ENCODE measurements at places on chromosomes 12 and 14.
A peak's percentile ranks its signal among the peaks of the same experiment; 100 is the strongest.

DNA sequence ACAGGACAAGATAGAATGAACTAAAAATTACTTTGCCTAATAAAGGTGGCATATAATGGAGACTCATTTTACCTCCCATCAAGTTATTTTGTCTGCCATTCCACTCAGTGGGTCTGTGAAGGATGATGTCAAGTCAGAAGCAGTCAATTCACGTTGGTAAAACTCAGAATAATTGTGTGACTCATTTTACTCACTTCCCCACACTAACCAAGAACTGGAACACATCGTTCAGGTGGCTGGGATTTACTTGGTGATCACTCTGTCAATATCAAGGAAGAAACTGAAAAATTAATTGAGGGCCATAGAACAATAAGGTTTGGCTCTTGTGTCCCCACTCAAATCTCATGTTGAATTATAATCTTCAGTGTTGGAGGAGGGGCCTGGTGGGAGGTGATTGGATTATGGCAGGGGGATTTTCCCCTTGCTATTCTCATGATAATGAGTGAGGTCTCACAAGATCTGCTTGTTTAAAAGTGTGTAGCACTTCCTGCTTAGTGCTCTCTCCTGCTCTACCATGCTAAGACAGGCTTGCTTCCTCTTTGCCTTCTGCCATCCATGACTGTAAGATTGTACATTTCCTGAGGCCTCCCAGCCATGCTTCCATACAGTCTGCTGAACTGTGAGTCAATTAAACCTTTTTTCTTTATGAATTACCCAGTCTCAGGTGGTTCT, 35.7 kb upstream of the GTF2A1 start:
- DNase-seq: no peak

GRCh38 chr14:77043984-77044485, 15.5 kb upstream of the IRF2BPL start:
- no peak for DNase-seq

- DNase-seq: no peak
Measured at GRCh38 chr14:100872259-100873095, 31.0 kb downstream of the RTL1 start.

DNA sequence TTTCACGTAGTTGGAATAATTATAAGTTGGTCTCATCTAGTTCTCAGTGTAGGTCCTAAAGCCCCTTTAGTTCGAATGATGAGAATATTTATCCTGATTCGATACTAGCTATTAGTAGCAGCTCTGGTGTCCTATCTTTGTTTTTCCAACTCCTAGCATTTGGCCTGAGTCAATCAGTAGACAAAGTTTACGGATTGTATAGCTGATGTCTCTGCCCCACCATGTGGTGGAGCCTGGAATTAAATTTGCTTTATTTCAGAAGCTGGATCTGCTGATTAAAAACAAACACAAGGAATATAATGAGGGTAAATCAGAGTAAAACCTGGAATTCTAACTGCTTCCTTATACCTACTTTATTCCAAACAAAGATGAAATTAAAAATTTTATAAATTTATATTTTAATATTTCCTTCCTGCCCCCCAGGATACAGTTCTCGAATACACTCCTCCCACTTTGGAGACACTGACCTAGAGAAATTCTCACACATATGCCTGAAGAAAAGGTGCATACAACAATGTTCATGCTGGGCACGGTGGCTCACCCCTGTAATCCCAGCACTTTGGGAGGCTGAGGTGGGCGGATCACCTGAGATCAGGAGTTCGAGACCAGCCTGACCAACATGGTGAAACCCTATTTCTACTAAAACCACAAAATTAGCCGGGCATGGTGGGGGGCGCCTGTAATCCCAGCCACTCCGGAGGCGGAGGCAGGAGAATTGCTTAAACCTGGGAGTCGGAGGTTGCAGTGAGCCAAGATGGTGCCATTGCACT, 7.6 kb upstream of the BRMS1L start:
- DNase-seq: no peak

DNA sequence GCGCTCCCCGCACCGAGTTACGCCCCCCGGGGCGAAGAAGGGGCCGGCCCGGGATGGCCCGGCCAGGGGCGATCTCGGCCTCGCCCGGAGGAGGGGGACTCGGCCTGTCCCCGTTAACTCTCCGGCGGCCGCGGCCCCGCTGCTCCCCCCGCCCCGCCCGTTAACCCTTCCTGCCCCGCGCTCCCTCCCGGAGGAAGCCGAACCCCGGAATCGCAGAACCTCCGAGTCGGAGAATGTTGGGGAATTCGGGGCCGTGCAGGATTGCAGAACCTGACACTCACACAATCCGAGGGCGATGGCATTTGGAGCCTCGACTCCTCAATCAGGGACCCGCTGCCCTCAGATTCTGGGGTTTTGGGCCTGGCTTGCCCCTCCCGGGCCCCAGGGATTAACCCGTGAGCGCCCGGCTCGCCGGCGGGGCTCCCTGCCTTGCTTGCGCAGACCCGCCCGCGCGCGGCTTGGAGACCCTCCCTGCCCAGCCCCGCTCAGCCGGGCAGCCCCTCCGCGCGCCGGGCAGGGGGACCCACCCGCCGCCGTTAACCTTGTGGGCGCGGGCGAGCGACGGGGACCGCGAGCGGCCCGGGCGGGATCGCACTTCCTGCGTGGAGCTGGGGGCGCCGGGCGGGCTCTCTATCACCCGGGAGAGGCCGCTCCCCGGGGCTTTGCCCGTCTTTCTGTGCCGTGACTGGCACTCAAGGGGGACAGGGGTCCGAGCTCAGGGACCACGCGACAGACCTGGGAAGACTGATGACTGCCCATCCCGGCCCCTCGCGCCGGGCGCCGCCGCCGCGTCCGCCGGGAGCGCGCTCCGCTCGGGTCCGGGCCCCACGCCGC, 18.8 kb downstream of the BEGAIN start:
- no peak for DNase-seq

- DNase-seq: peak; percentile 32
Measured at GRCh38 chr12:104695453-104696148, 238.9 kb downstream of the CHST11 start.

GRCh38 chr12:6962285-6963015, 8.0 kb downstream of the PHB2 start:
- DNase-seq: no peak

DNA sequence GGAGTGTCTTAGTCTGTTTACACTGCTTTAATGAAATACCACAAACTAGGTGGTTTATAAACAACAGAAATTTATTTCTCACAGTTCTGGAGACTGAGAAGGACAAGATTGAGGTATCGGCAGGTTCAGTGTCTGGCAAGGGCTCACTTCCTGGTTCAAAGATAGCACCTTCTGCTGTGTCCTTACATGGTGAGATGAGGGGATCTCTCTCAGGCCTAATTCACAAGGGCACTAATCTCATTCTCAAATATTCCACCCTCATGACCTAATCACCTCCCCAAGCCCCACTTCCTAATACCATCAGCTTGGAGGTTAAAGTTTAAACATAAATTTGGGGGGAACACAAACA, 35.0 kb upstream of the PLEK2 start:
- no peak for DNase-seq

- no peak for DNase-seq
Measured at GRCh38 chr14:95071649-95072280, 85.6 kb downstream of the DICER1 start.

DNA sequence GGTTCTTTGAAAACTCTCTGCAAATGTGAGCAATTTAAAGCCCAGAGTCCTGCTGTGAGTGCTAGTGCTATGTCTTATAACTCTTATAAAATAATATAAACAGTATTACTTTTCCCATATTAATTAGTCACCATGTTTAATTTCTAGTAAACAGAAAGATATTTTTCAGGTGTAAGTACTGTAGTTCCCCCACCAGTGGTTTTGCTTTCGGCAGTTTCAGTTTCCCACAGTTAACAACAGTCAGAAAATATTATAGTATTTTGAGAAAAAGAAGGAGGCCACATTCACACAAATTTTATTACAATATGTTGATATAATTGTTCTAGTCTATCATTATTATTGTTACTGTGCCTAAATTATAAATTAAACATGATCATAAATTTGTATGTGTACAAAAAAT, 800.5 kb downstream of the LRFN5 start:
- DNase-seq: no peak

DNA sequence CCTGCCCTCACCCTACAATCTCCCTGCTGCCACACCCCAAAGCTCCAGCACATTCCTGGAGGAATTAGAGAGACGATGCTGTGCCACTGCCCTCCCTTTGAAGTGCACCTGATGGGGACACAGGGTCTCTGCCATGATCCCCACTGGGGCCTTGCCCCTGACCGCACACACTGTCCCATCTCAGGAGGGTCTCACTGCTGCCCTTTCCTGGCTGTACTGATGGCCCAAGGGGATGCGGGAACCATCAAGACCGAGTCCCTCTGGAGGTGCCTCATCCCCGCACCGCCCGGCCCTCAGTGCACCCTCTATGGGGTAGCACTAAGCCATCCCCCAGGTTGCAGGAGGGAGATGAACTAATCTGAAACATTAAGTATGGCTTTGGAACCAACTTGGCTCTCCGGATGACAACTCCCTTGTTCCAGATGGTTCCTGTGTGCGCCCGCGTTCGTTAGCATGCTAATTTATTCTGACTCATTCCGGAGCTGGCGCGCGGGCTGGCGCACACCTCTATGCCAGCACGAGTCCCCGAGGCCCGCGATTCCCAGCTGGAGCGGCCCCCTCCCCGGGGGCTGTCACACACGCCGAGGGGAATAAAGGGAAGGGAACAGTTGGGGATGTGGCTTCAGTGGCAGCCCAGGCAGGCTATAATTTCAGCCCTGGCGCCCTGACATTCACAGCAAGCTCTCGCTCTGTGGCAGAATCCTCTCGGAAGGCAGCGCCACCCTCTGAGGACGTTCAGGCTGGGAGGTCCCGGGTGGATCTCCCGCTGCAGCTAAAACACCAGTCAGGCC, 34.2 kb upstream of the C14orf180 start:
- DNase-seq: no peak

- no peak for DNase-seq
Measured at GRCh38 chr14:20866963-20867362, 24.2 kb upstream of the RNASE3 start.

- no peak for DNase-seq
Measured at GRCh38 chr12:7072035-7072434, 11.5 kb downstream of the C1S start.

DNA sequence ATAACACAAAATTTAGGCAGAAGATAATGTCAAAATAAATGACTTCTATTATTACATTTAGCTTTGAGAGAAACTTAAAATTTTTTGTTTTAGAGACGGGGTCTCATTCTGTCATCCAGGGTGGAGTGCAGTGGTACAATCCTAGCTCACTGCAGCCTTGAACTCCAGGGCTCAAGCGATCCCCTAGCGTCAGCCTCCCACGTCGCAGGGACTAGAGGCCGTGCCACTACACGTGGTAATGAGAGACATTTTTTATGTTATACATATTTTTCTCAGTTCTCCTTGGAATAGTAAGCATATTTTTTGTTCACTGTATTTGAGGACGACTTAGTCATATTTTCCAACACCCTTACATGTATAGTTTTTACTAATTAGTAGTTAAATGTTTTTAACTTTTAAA, 21.5 kb upstream of the NUDT4 start:
- DNase-seq: no peak

DNA sequence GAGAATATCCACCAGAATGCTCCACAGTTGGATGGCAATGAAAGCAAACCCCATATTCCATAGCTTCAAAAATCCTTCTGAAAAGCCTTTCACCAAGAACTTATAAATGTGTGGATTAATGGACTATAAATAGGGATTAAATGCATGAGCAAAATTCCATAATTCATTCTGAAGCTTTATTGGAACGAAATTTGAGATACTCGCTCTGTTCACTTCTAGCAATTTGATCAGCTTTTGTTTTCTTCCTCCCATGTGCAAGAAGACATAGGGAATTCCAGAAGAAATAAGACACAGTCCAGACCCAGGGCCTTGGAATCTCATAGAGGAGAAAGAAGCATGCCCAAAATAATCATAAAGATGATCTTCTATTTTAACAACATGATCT, 285.9 kb upstream of the TMPO start:
- no peak for DNase-seq

GRCh38 chr12:70598467-70599193, 38.6 kb downstream of the PTPRB start:
- no peak for DNase-seq

DNA sequence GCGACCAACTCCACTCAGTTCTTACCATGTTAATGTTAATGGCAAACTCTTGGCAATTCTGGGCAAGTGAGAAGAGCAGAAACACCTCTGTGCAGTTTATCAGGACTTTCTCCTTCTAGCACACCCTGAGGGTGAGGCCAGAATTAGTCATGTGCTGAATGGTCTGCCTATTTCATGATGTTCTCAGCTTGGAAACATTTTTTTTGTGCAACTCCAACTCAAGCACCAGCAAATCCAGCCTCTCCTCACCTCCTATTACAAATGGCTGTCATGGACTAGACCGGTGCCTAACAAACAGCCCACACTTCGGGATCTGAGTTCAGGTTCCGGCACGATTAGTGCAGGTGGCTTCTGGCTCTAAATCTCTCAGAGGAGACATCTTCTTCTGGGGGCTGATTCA, 246.0 kb downstream of the ZFP36L1 start:
- DNase-seq: no peak

DNA sequence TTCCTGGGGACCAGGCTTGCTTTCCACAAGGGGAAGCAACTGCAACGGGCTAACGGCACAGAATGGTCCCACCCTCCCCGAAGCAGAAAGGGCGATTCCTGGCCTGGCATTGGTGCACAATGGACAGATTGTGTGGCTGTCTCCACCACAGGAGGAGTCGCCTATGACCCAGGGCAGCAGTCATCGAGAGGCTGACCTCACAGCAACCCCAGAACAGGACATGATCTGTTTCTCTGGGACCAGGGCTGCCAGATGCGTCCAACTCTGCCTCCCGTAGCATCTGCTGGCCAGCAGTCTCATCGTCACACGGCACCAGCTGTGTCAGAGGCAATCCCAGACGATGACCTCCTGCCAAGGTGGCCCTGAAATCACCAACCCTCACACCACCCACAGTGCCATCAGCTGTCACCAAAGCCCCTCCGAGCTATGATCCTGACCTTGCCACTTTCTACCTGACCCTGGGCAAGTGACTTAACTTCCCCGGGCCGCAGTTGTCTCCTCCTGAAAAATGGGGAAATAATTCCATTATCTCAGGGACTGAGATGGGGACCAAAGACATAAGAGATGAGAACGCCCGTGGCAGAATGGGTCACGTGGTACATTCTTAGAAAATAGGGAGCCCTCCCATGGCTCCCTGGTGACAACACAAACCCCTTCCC, 86.7 kb downstream of the CHGA start:
- DNase-seq: no peak

DNA sequence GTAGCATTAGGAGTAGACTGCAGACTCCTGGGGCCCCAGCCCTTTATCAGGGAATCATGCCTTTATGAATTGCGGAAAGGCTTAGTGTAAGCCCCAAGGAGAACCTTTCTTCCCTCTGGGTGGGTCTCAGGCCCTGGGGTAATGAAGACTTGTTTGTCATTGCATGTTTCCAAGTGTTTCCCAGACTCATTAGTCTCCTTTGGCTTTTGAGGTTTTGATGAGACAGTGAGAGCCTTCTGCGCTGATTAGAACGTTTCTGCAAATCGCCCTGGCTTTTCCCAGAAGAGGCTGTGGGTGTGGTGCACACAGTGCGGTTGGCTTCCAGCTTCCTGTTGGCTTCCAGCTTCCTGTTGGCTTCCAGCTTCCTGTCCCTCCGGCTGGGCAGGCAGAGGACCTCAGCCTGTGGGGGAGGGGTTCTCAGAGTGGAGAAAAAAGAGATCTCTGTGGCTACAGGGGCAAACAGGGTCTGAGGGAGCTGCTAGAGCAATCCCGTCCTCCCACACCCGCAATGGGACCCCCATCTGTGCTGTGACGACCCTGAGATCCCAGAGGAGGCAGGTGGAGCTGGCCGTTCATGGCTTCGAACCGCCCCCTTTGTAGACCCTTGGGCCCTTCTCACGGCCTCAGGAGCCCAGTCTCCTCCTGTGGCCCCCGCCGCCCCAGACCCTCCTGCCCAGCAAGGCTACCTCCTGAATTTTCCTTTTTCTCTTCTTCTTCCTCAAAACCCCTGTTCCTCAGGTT, 42.1 kb downstream of the GPR68 start:
- DNase-seq: no peak

Measured in stimulated activated CD8-positive, alpha-beta memory T cell treated with anti-CD3 and anti-CD28 coated beads, Interleukin-15, amount 100 ng/mL, for 1 hour (primary cell).